Endothelial cell of umbilical vein (primary cell): ENCODE measurements at places on chromosomes 2 and 18. TPM values are rescaled to one million over a fixed set of nuclear protein-coding genes. Genes with fewer than 3 reads are reported as not detected.

Gene PPP1R1C
- 0.55 TPM in 1 of 2 replicates, not detected in the other for total RNA-seq

Gene FBXO36
- total RNA-seq = 0.53 and 1.1 TPM in 2 replicates

Gene ANKRD62
- not detected in 2 replicates for total RNA-seq

Gene ABCG5
- not detected in 2 replicates for total RNA-seq

Gene ARHGAP28
- 21.0 and 23.4 TPM in 2 replicates for total RNA-seq

Gene SPP2
- total RNA-seq = not detected in 2 replicates

Gene DYSF
- 134 and 152 TPM in 2 replicates for total RNA-seq

Gene AOX1
- 0.23 and 0.46 TPM in 2 replicates for total RNA-seq

Gene EMILIN2
- 11.3 and 13.4 TPM in 2 replicates for total RNA-seq

Gene MALL
- 104 and 114 TPM in 2 replicates for total RNA-seq

Gene NAGK
- total RNA-seq = 125 and 130 TPM in 2 replicates

Gene ST6GAL2
- total RNA-seq = not detected in 2 replicates
